ENCODE measurements at places on chromosomes 5 and 9.

DNA sequence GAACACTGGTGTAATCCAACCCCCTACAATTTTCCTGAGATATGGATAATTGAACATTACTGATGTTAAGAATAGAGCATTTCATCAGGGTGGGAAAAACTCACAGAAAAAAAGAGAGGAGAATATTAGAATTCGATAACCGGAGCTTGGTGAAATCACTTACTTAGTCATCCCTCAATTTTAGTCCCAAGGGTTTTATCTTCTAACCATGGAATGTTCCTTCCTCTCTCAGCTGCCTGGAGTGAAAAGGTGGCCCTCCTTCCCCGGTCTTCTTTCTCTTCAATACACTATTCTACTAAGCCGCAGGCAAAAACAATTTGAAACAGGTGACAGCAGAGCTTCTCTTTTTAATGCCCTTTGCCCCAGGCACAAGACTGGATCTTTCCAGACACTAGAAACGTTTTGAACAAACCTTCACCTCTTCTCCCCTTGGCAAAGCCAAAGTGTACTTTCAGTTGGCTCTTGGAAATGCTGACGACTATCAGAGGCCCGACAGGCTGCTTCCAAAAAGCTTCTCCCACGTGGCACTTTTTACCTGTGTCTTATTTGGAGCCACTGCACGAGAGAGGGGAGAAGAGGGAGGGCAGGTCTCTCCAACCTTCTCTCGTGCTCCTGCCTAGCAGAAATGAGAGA, 543.9 kb downstream of the TLE1 start:
- peak; percentile 54 for DNase-seq

- peak; percentile 96 for DNase-seq
Measured at GRCh38 chr9:86854898-86855523, 92.3 kb downstream of the GAS1 start.

- DNase-seq: peak; percentile 20
Measured at GRCh38 chr5:106121972-106122605, 1548.6 kb downstream of the EFNA5 start.

DNA sequence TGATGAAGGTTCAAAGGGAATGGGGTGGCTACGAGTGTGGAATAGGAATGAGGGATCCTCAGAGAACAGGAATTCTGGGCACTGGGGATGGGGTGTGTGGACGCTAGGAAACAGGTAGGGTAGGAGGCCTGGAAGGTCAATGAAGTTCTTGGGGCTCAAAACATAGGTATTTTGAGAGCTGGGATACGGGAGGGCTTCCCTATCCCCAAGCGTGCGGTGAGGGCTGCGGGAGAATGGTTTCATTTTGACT, 718 bp downstream of the QSOX2 start:
- no peak for DNase-seq

DNA sequence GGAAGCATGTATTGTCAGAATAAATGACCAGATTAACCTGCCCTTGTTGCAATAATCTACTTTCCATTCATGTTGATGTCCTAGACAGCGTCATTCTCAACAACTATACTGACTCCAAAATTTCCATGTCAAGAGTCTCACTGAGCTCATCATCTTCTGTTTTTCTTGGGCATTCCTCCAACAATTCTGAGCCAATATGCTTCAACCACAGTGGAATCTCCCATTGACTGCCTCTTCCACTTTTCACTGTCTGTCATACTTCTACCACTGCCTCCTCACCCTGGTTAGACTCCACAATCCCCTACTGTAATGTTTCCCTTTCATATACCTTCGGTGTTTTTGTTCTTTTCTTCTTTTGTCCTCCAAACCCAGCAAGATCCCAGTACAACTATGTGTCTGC, 162.8 kb downstream of the TLE1 start:
- peak; percentile 78 for DNase-seq

DNA sequence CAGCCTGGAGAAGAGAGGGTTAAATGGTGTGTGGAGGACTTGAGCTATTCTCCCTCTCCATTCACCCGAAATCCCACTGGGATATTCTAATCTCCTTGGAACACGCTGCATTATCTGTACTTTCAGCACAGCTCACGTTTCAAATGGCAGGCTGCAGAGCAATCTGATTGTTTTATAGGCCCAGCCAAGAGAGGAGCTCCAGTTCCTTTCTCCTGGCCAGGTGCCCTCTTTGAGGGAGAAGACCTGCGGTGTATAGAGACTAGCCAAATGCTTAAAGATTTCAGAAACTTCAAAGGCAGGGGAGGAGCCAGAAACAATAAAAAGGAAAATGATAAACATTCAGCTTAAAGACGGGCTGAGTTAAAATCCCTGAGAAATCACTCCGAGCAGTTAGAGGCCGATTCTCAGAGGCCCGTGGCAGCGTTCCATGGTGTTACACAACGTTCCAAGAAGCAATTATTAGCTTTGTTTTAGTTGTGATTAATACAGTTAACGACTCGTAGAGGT, 564.0 kb upstream of the KLF4 start:
- peak; percentile 95 for DNase-seq

DNA sequence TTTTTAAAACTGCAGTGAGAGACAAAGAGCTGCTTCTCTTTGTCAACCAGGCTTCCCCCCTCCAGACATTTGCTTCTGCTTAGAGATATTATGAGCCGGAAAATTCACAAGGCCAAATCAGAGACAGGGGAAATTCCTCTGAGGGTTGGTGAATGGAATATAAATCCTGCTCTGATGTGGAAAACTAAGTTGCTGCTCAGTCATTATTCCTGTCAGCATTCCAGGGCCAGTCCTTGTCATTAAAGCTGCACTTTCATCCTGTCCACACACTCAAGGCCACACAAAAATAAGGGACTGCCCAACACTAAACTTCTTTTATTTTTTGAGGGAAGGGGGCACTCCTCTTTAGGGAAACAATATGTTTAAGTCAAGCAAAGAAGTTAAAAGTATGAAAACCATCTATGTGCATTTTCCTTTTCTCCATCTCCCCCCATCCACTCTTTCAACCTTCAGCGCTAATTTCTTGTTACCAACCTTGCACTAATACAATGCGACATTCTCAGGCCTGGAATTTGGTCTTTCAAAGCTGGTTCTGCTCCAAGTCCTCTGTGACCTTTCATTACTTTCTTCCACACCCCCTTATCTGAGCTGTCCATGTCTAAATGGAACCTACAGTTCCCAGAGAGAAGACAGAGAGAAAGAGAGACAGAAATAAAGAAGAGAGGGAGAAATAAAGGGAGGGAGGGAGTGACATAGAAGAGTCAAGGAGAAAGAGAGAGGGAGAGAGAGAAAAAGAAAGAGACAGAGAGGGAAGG, 118.9 kb upstream of the S1PR3 start:
- no peak for DNase-seq

GRCh38 chr5:92527311-92528078, 1053.5 kb downstream of the NR2F1-AS1 start:
- peak; percentile 73 for DNase-seq

DNA sequence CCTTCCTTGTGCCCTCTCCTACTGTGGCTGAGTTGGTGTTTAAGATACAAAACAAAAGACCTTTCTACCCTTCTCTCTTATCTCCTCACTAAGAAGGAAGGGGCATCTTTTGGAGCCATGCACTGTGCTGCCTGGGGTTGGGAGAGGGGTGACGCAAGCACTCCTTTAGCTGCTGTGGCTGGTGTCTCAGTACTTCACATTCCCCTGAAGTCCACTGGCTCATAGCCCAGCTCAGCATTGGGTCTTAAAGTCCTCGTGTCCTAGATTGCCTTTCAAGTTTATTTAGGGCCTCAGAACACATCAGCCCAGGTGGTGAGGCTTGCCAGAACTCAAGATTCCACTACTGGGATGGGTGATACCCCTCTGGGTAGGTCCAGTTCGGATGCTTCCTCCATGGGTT, 325.9 kb upstream of the CYLC2 start:
- no peak for DNase-seq

DNA sequence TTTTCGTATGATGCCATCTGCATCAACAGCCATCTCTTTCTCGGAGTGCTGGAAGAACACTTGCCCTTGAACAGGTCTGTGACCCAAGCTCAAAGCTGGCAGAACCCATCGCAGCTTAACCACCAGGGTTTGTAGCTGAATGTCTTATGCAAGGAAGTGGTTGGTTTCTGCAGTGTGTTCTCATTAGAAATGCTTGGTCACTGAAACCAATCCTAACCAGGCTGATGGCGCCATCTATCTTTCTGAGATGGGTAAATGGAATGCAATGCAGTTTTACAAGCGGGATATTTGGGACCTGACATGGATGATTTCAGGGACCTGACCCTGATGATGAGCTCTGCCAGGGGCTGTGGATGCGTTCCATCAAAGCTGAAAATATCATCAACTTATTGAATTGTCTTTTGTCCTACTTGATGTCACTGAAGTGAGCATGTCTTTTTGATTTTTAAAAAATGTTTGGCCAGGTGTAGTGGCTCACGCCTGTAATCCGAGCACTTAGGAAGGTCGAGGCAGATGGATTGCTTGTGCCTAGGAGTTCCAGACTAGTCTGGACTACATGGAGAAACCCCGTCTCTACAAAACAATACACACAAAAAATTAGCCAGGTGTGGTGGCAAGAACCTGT, 28.7 kb downstream of the DMRT3 start:
- DNase-seq: peak; percentile 61

- DNase-seq: peak; percentile 92
Measured at GRCh38 chr5:173144200-173145176, at the start of gene BNIP1. TSS of gene BNIP1 (plus strand) at chr5:173144531. CDS start at chr5:173144546, 15 bp downstream.

DNA sequence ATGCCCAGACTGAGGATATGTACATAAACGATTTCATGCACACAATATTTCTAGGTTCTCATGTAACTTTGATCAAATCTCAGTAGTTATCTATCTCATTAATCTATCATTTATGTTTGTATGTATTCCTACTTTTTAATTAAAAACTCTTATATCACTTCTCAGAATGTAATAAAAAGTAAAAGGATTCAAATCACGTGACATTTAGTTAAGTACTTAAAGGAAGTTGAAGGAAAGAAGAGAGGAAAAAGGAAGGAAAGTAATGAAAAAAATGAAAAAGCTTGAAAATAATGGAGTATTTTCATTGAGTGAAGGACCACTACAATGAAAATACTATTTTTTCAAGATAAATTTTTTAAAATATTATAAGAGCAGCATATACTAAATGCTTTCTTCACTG, 535.3 kb downstream of the PRDM9 start:
- no peak for DNase-seq

Measured in fibroblast of mammary gland (primary cell).